ENCODE measurements at places on chromosomes 16 and 17.

- DNase-seq = peak; percentile 75
Observed at GRCh38 chr17:1834380-1835149, 4.8 kb downstream of the RPA1 start.

- peak; percentile 18 for DNase-seq
Observed at GRCh38 chr16:73196670-73197069, 148.7 kb upstream of the ZFHX3 start.

GRCh38 chr17:11889266-11889665, 108.0 kb downstream of the ZNF18 start:
- no peak for DNase-seq

DNA sequence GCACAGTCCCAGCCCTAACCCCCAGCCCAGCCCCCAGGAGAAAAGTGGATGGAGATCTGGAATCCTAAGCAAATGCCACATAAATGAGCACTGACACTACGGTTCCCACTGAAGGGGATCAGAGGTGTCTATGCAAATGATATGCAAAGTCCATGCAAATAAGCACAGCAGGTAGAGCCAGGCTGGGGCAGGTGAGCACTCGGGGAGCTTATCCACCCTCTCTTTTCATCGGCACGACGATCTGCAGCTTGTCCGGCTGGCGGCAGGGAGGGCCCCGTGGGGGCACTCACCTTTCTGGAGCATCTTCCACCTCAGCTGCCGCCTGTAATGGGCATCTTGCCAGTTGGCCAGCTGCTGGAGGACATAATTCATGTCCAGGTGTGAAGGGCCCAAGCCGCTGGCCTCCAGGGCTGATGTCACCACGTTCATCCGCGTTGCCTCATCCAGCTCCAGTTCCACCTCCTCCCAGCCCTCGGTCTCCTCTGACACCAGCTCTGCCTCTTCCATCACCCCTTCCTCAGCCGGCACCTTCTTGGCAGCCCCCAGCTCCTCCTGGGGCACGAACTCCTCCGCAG, 9.9 kb downstream of the HAP1 start:
- no peak for DNase-seq

DNA sequence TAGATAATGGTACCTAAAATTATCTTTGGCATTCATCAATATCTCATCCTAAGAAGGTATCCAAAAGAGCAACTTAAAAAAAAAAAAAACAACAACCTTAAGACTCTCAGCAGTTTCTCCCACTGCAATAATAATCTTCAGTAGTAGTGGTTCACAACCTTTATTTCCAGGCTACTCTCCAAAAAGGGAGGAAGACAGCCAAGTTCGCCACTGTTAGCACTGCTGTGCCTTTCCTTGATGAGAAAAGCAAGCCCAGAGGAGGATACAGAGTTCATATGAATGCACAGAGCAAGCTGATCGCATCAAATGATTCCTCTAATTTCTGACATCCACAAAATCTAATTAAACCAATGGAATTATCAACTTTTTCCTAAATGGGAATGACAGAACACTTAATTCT, 199.4 kb downstream of the AATF start:
- DNase-seq = no peak

DNA sequence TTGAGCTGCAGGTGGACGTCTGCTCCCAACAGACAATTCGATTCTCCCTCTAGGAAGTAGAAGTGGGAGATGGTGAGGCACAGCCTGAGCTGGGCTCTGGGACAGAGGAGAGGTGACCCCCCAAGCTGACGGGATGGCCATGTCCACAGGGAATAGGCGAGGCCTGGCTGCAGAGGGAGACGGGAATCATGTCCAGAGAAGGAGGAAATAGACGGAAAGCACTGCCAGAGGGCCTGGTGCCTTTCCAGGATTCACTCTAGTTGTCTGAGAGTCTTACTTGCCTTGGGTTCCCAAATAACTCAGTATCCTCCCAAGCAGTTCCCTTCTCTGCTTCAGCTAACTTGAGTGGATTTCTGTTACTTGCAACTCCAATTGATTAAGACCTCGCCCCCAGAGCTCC, 4.3 kb upstream of the CRISPLD2 start:
- DNase-seq = no peak

DNA sequence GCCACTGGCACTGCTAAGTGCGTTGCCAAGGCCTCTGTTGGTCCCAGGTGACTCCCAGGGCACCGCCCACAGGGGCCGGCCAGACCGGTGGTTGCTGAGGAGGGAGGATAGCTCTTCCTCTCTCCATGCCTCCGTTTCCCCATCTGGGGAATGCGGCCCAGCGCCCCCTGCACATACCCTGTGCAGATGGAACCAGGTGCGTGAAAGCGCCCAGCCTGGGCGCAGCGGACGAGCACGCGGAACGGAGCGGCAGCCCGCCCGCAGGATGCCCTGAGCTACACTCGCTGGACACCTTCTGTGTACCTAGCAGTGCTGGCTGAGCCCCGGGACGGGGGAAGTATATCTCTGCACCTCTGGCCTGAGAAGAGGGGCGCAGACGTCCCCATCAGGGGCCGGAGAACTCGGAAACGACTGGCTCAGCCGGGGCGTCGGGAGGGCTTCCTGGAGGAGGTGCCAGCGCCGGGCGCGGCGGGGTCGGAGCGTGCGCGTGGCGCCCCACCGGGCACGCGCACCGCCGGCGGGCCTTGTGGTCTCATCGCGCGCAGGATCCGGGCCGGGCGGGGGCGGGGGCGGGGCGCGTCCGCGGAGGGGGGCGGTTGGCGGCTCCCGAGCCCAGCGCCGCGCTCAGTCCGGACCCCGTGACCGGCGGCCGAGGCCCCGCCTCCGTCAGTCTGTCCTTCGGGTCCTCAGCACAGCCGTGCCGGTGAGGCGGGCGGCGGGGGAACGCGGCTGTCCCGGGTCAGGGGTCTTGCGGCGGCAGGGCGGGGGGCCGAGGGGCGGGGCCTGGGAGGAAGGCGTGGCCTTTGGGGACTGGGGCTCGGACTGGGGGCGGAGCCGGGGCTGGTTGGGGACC, at the start of the genes CCDC78 and HAGHL:
TSS of gene CCDC78 (minus strand) at position 6 of the 853 bp plus-strand sequence. CDS start 76 bp downstream, outside the sequence.
TSS of gene HAGHL (plus strand) at position 669 of the 853 bp plus-strand sequence. CDS start 404 bp downstream, outside the sequence.
- DNase-seq = peak; percentile 69

GRCh38 chr17:8056232-8056975, 17.5 kb downstream of the ALOX15B start:
- DNase-seq = peak; percentile 76

GRCh38 chr17:4879601-4880000, 19.7 kb upstream of the C17orf107 start:
- DNase-seq = no peak

GRCh38 chr16:79751471-79752184, 151.1 kb upstream of the MAF start:
- DNase-seq = no peak

GRCh38 chr16:55746081-55746480, 86.8 kb downstream of the CES1 start:
- no peak for DNase-seq

- DNase-seq = no peak
Observed at GRCh38 chr17:1718362-1719165, 5.9 kb upstream of the WDR81 start.

- no peak for DNase-seq
Observed at GRCh38 chr17:17576772-17577234, 14.7 kb downstream of the PEMT start.

DNA sequence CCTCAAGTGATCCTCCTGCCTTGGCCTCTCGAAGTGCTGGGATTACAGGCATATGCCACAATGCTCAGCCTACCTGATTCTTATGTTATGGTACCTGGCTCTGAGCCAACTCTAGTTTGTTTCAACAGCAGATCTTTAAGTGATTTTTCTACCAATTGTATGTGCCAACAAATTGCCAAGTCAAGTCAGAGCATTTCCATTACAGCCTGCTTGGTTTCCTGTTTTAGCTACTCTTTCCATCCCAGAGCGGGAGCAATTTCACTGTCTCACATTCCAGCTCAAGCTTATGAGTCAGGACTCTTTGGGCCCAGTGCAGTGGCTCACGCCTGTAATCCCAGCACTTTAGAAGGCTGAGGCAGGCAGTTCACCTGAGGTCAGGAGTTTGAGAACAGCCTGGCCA, 30.8 kb upstream of the RBBP6 start:
- DNase-seq = no peak

GRCh38 chr17:37772982-37773381, 28.1 kb upstream of the HNF1B start:
- DNase-seq = peak; percentile 30

DNA sequence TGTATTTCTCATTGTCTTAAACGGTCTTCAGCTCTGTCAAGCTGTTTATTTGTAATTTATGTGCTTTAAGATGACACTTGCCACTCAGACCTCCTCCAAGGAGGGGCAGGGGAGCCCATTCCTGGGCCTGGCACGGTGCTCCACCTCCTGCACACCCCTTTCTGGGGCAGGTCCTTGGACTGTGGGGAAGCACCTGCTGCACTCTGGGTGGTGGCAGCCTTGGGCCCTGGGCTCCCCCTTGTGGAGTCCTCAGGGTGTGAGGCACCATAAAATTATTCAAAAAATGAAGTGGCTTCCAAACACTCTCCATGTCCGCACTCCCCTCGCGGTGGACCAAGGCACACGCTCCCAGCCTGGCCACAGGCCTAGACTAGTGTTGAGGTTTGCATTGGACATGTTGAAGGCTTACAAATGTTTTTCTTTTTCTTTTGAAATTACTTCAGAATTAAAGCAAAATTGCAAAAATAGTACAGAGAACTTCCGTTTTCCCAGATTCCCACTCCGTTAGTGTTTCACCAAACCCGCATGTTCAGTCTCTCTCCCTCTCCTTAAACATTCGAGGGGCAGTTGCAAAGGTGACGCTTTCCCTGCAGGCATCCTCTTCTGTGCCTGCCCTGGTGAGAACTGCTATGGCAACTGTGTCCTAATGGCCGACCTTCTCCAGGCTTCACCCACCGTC, 32.4 kb downstream of the FOXK2 start:
- peak; percentile 76 for DNase-seq

GRCh38 chr17:6494239-6494941, 50.1 kb downstream of the PIMREG start:
- DNase-seq = no peak

DNA sequence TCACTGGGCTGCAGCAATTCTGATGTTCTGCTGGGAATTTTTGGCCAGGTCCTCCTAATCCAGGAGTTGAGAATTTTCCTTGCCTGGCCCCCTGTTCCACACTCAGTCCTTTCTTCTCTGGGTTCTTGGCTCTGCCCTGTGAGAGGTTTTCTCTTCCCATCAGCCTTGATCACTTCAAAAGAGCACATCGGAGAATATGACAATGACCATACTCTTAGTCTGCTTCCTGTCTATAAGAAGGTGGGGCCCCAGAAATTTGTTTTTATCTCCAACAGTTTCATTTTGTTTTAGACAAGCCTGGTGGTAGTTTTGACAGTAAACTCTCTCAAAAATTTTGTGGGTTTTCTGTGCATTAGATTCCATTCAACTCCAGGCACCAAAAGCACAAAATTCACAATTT, 70.7 kb downstream of the C17orf67 start:
- DNase-seq = no peak

GRCh38 chr17:266701-267667, 85.5 kb upstream of the DOC2B start:
- no peak for DNase-seq

GRCh38 chr17:61482467-61482866, 30.2 kb downstream of the TBX4 start:
- no peak for DNase-seq

GRCh38 chr16:30570636-30571444, 674 bp downstream of the ZNF688 start:
- no peak for DNase-seq

DNA sequence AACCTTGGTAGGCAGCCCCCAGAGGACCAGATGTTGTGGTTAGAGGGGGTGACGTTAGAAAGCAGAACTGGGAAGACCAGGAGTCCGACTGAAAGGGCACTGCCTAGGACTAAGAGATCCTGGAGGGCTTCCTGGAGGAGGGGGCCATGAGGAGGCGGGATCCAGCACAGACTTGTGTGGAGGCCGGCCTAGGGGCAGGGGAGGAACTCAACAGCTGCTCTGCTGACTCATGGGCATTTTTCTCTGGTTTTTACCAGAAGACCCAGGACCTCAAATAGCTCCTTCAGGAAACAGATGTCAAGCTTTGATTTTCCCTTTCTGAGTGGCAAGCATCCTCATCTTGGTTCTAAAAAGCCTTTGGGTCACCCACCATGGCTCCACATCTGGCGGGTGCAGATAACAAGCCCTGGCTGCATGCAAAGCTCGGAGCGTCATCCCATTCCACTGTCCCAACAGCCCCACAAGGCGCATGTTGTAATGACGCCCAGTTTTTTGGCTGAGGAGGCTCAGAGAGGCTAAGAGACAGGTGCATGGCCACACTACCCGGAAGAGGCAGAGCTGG, 29.0 kb downstream of the IL21R start:
- no peak for DNase-seq

GRCh38 chr16:19911747-19912454, 27.3 kb upstream of the GPRC5B start:
- DNase-seq = no peak

DNA sequence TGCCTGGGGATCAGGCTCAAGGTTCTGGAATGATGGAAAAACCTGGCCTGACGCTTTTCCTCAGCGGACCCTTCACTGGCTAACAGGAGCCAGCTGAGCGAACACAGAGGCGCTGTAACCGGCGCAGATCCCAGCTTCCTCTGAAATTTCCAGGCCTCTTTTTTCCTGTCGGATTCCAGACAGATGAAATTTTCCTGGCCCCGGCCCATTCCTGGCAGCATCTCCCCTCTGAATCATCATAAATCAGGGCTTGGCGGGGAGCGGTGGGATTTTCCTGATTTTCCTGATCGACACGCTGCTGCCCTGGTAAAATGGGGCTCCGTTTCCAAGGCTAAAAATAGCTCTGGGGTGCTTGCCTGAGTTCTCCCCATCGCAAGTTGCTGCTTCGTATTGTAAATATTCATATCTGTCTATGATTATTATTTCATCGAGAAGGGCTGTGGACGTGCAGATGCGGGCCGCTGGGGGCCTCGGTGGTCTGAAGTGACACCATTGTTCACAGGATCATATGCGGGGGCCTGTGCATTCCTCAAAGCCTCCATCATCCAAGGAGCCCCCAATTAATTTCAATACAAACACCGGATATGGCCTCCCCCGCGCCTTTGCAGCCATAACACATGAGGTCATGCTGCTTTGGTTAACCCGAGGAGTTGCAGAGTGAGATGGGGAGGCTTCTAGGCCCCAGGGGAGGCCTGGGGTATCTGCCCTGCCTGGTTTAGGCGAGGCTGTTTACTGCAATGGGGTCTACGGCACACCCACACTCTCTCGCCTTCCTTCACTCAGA, 45.8 kb upstream of the ETV4 start:
- no peak for DNase-seq

GRCh38 chr17:32928586-32929535, 908 bp downstream of the TMEM98 start:
- no peak for DNase-seq

- DNase-seq = no peak
Observed at GRCh38 chr17:77471984-77472461, 331.3 kb downstream of the SEC14L1 start.

GRCh38 chr16:22014271-22014873, 6.5 kb downstream of the MOSMO start:
- no peak for DNase-seq

GRCh38 chr17:33164169-33164881, 128.8 kb downstream of the ASIC2 start:
- no peak for DNase-seq

- DNase-seq = no peak
Observed at GRCh38 chr17:61426482-61427304, 25.5 kb upstream of the TBX4 start.
